Activated CD8-positive, alpha-beta memory T cell treated with anti-CD3 and anti-CD28 coated beads for 1 hour (primary cell): ENCODE measurements at places on chromosomes 11 and 22.
A peak's percentile ranks its signal among the peaks of the same experiment; 100 is the strongest.

GRCh38 chr22:35960854-35961253 lies 67.8 kb downstream of the RBFOX2 start:
- DNase-seq: no peak

GRCh38 chr11:45079943-45080719 lies 66.3 kb upstream of the PRDM11 start:
- DNase-seq: peak; percentile 27

GRCh38 chr11:69064394-69064957 lies 15.7 kb downstream of the TPCN2 start:
- no peak for DNase-seq

DNA sequence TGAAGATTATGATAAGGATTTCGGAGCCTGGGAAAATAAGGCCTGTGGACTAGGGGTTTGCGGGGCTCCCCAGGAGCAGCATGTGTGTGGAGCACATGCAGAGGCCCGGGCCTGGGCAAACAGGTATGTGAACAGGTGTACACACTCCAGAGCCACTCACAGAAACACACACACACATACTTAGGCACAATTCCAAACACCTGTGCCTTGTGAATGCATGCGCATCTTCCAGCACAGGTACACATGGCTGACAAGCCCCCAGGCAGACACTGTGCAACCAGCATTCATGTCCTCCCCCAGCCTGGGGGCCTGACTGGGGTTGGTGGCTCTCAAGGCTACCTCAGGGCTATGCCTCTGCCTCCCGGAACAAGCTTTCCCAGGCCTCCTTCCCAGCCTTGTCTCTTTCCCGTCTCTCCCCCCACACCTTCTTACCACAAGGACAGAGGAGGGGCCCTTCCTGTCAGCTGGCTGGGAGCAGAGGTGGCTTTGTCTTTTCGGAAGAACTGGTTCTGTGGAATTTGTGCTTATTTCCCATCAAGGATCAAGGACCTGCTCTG lies 2.6 kb upstream of the P2RY6 start:
- no peak for DNase-seq

DNA sequence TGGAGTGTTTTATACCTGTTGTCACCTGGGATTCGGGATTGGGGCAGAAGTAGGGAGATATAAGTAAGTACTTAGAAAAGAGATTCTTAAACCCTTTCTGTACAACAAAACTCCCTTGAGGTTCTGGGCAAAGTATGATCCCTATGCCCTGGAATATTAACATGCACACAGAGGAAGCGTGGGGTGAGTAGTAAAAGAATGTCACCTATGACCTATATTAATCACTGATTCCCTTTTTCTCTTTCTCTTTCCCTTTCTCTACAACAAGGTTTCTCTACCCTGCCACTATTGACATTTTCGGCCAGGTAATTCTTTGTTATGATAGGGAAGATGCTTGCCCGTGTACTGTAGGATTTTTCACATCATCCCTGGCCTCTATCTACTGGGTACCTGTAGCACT lies 209.7 kb upstream of the PLET1 start:
- DNase-seq: no peak

- DNase-seq: no peak
Observed at GRCh38 chr11:70717936-70718595, 319.7 kb downstream of the CTTN start.

DNA sequence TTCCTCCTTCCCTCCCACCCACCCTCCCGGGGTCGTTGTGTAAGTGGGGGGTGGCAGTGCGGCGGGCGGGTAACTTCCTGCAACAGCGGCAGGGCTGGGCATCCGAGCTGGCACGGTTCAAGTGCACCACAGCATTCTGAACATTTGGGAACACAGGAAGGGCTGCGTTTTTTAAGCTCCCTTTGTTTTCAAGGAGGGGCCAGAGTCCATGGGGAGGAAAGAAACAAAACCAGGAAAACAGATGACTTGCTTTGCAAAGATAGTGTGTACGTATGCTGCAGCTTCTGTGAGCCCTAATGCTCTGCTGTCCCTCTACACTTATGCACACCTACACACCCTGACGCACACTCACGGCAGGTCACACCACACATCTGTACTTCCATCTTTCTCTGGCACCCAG lies 152.5 kb downstream of the FBXO7 start:
- no peak for DNase-seq

- no peak for DNase-seq
Observed at GRCh38 chr11:132430429-132431062, 1060.1 kb downstream of the NTM start.

GRCh38 chr11:76627606-76628005 lies 42.9 kb downstream of the LRRC32 start:
- no peak for DNase-seq

- DNase-seq: no peak
Observed at GRCh38 chr11:119450590-119451326, 27.8 kb upstream of the THY1 start.

GRCh38 chr11:96337541-96338431 lies 5.2 kb downstream of the MAML2 start:
- DNase-seq: no peak

DNA sequence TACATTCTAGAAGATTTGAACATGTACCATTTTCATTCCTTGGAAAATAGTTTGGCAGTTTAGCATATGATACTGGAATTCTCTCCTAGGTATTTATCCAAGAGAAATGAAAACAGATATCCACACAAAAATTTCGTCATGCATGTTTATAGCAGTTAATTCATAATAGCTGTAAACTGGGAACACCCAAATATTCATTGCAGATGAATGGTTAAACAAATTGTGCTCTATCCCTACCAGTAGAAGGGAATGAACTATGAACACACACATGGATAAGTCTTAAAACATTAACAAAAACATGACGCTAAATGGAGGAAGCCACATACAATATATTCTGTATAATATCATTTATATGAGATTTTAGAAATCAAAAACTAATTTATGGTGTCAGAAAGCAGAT lies 61.5 kb downstream of the PDE3B start:
- no peak for DNase-seq

GRCh38 chr11:61587951-61588727 lies 7.3 kb upstream of the SYT7 start:
- peak; percentile 47 for DNase-seq

- no peak for DNase-seq
Observed at GRCh38 chr22:24937114-24937513, 9.4 kb downstream of the LHFPL7 start.

GRCh38 chr22:19059481-19060278 lies 62.5 kb downstream of the DGCR2 start:
- no peak for DNase-seq

GRCh38 chr11:33531743-33532181 lies 168.9 kb downstream of the C11orf91 start:
- DNase-seq: no peak

GRCh38 chr11:34380696-34381095 lies 22.9 kb upstream of the ABTB2 start:
- no peak for DNase-seq

DNA sequence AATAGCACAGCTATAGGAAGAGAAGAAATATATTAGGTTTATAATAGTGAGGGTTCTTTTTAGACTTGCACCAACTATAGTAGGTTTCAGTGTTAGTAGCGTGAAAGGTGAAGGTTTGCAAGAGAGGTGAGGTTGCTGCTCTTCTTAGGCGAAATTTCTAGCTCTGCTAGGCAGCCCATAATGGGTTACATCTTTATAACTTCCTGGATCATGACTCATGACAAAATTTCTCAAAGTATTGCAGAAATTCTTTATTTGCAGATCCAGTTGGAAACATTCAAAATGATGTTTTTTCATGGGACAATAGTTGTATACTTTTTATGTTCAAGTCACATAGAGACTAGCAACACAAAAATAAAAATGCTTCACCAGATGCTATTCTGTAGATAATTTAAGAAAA lies 260.0 kb downstream of the SOX6 start:
- no peak for DNase-seq

DNA sequence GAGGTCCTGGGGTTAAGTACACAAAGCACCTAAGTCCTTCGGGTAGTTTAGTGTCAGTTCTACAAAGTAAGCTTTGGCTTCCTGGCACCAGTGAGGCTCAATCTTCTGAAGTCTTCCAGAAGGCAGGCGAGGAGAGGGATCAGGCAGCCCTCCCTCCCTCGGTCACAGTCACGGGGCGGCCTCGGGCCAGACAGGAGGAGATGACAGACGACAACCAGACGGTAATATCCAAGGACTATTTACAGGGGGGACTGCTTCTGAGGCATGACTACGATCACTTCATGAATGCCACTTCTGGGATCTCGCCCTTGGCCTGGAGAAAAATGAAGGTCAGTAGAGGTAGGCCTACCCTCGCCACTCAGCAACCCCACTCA lies 383 bp upstream of the TMEM223 start:
- no peak for DNase-seq

DNA sequence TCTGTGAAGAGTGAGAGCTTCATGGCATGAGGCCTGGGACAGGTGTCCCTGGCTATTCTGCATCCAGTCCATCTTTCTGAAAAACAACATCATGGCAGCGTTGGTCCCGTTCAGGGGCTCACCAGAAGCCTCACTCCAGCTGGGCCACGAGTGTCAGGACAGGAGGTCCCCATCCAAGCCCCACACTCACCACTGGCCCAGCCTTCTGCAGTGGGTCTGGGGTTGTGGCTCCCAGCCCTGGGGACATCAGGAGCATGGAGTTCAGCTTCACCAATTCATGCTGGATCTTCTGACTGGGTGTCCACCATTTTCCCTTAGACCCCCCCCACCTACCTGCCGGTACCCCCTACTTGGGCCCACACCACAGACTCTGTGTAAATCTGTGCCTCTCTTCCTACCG lies 400.3 kb downstream of the BRD1 start:
- no peak for DNase-seq

GRCh38 chr11:61874377-61874809 lies 17.0 kb downstream of the FADS3 start:
- DNase-seq: no peak

- DNase-seq: no peak
Observed at GRCh38 chr22:46023558-46023981, 46.6 kb upstream of the WNT7B start.

- no peak for DNase-seq
Observed at GRCh38 chr11:91365986-91366585, 858.5 kb upstream of the FAT3 start.

GRCh38 chr11:96072592-96072991 lies 148.7 kb upstream of the MTMR2 start:
- no peak for DNase-seq

DNA sequence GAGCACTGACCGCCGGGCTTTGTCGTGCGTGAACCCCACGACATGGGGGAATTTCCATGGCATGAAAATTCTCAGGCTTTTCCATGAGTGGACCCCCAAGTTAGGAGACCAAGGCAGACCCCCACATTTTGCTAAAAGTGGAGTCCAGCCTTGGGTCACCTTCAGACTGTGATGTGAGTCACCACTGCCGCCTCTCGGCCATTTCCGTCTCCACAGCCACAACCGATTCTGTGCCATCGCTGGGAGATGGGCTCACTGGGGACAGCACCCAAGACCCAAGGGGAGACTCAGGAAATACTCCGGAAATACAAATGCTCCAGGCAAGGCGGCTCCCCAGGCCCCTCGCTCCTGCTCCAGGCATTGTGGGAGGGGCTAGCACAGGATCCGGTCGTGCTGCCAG lies 1.2 kb upstream of the H19 start:
- DNase-seq: no peak

GRCh38 chr11:73957654-73958361 lies 7.0 kb downstream of the DNAJB13 start:
- DNase-seq: no peak

DNA sequence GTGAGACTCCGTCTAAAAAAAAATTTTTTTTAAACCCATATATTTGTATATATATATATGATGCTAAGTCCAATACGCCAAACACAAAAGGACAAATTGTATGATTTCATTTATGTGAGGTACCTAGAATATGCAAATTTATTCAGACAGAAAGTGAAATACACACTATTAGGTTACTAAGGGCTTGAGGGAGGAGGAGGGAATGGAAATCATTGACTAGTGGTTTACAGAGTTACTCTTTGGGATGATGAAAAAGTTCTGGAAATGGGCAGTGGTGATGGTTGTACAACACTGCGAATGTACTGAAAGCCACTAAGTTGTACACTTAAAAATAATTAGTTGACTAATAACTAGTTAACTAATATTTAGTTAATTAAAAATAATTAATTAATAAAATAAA lies 36.2 kb upstream of the FGF3 start:
- DNase-seq: no peak

DNA sequence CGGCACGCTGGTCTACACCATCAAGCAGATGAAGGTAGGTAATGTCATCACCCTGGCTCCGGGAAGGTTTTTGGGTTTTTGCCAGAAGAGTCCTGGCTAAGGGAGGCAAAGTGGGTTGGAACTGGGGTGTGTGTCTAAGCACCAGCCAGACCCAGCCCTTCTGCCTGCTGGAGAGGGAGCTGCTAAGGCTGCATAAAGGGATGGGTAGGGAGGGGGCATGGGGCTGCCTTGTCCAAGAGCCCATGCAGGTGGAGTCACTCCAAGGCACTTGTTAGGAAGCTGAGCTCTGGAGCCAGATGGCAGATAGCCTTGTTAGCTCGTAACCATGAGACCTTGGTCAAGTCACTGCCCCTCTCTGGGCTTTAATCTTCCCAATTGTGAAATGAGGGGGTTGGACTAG lies 48.0 kb downstream of the TIMP3 start:
- no peak for DNase-seq

GRCh38 chr11:102837646-102838045 lies 5.8 kb downstream of the MMP3 start:
- no peak for DNase-seq

GRCh38 chr22:42283278-42284201 lies 13.1 kb upstream of the TCF20 start:
- DNase-seq: no peak
